ENCODE measurements at places on chromosomes 6 and 20.

GRCh38 chr20:10217721-10218410, 764 bp upstream of the SNAP25 start:
- no peak for DNase-seq

DNA sequence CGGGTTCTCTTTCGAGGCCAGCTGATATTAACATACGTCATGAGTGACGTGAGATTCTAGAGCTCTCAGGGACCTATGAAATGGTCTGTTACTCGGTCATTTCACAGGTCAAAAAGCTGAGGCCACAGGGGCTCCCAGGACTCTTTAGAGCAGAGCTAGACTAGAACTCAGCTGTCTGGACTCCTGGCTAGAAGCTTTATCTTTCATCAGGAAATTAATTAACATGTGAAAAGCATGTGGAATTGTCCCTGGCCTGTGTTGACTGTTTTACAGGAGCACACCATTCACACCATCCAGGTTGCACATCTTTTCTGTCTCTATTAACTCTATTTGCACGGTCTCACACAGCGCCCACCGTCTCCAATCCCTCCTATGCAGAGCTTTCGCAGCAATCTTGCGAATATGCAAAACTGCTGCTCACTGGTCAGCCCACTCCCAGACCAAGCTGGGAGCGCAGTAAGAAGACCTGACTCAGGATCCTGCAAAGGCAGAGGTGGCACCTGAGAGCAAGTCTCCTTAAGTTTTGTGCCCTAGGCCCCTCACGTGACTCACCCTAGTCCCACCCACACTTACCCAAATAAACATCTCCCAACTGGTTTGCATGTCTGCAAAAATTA, 522.5 kb downstream of the CD83 start:
- DNase-seq: no peak

DNA sequence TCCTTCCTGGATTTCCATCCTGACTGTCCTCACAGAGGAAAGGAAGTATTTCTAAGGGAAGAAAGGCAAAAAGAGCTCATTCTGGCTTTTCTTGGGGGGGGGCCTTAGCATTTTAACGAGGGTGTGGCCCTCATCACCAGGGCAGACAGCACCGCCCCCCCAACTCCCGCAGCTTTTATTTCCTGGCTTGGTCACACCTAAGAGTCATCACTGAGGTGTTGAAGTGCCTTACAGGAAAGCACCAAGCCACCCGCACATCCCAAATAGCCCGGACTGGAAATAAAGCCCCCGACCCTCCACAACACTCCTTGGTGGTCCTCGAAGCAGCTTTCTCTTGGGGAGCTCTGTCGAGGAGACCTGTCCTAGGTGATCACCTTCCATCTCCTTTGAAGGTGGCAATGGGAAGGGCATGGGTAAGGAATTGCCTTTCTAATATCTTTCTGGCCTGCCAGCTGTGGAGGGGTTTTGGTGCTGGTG, 1.3 kb downstream of the PTK7 start:
- DNase-seq: no peak

- DNase-seq: no peak
Observed at GRCh38 chr6:138896104-138896756, 91.8 kb downstream of the REPS1 start.

GRCh38 chr6:51184046-51184445, 365.4 kb downstream of the TFAP2B start:
- no peak for DNase-seq

DNA sequence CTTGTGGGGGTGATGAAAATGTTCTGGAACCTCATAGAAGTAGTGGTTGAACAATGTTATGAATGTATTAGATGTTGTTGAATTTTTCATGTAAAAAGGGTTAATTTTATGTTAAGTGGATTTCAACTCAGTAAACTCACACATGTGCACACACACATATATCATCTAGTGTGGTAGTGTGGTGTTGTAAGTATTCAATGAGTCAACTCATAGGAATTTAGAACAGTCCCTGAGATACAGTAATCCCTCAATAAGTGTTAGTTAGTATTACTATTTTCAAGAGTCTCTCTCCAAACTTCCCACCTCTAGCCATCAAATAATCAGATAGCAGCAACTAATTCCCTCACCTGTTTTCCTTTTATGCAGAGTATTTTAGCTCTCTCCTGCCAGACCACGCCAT, 563.1 kb upstream of the JARID2 start:
- DNase-seq: no peak

GRCh38 chr20:47949230-47949629, 163.9 kb upstream of the SULF2 start:
- DNase-seq: no peak

DNA sequence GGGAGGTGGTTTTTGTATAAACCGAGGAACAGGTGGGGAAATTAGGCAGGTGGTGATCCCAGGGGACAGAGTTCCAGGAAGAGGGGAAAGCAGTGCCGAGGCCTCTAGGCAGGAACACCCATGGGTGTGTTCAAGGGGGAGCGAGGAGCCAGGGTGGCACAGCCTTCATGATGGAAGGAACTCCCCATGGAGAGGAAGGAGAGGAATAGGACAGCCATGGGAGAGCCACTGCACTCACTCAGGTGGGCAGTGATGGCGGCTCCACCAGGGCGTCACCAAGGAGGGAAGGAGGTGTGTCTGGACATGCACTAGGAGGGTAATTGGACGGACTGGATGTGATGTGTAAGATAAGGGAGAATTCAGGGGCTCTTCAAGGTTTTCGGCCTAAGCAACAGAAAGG, 98.2 kb downstream of the THBS2 start:
- DNase-seq: no peak

DNA sequence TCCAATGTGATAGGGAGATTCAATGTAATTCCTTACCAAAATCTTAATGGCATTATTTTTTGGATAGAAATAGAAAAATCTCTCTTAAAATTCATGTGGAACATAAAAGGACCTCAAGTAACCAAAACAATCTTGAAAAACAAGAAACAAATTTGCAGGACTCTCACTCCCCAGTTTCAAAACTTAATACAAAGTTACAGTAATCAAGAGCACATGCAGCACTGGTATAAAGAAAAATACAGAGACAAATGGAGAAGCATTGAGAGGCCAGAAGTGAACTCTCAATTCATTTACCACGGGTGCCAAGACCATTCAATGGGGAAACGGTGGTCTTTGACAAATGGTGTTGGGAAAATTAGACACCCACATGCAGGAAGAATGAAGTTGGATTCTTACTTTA, 7.8 kb upstream of the TSBP1 start:
- DNase-seq: no peak

- no peak for DNase-seq
Observed at GRCh38 chr6:73704260-73704659, 8.3 kb downstream of the CD109 start.

- no peak for DNase-seq
Observed at GRCh38 chr6:161152907-161153662, 120.8 kb downstream of the AGPAT4 start.

GRCh38 chr6:44620922-44621321, 233.4 kb downstream of the CDC5L start:
- DNase-seq: no peak

DNA sequence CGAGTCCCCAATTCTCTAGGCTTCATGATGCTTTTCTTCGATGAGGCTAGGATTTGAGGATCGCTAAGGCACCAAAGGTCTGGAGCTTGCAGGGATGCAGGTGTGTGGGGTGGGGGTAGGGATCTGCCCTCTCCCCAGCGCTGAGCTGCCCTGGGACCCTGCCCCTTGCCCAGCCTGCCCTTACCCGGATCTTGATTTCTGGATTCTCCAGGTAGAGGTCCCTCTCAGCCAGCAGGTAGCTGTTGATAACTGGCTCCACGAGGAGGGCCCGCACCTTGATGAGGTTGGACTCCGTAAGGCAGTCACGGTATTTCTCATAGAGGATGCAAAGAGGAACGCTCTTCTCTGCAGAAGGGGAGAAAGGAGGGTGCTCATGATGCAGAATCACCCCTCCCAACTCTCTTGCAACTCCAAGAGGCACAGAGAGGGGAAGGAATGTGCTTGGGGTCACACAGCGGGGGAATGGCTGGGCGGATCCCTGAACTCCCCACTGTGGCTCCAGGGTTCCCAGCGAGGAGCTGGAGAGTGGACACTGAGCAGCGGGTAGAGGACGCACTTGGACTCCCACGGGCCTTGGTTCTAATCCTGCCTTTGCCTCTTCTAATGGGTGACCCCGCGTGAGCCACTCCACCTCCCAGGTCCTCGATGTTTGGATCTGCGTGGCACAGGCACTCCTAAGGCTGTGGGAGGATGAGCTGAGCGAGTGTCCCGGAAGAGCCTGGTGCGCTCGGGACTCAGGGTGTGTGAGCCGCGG, 32.7 kb downstream of the TGM2 start:
- no peak for DNase-seq

DNA sequence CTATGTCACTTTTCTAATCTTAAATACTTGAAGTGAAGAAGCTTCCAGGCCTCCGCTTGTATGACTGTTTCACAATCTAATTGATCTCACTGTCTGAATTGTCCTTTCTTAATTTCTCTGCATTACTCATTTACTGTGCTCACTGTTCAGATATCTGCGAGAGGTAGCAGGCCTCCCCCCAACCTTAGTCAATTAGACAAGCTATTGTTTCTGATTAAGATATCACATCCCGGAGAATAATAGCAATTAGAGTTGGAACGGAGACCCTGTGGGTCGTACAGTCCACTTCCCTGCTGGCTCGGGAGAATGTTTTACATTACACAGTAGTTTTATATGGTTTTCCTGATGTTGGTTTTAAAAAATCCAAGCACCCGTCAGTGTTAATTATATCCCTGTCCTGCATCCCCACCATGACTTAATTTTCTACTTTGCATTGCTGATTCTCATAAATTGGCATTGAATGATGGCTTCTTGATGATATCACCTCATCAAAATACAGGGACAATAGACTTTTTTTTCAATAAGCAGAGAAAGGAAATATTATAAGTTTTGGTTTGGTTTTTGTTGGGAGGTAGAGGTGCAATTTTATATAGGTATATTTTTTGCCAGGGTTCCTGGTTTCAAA, 178.7 kb upstream of the TSHZ2 start:
- DNase-seq: no peak

- no peak for DNase-seq
Observed at GRCh38 chr6:151730496-151730870, 77.0 kb upstream of the ESR1 start.

- DNase-seq: no peak
Observed at GRCh38 chr6:13681305-13682061, 30.2 kb downstream of the RANBP9 start.

DNA sequence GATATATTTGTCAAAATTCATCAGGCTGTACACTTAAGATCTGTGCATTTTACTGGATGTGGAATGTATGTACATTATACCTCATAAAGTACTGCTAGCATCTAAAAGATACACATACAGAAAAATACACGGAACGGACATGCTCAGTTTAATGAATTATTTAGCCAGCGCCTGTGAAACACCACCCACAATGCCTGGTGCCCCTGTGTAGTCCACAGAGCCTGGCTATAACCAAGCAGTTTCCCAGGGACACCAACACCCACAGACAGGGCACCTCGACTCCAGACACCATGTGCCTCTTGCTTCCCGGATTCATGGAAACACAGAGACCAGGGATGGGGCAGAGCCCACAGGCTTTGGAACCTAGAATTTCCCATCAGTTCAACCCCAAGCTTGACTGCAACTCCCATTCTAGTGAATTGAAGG, 17.4 kb upstream of the ARMC12 start:
- DNase-seq: no peak

GRCh38 chr6:52371656-52372191, 9.8 kb downstream of the PAQR8 start:
- no peak for DNase-seq

DNA sequence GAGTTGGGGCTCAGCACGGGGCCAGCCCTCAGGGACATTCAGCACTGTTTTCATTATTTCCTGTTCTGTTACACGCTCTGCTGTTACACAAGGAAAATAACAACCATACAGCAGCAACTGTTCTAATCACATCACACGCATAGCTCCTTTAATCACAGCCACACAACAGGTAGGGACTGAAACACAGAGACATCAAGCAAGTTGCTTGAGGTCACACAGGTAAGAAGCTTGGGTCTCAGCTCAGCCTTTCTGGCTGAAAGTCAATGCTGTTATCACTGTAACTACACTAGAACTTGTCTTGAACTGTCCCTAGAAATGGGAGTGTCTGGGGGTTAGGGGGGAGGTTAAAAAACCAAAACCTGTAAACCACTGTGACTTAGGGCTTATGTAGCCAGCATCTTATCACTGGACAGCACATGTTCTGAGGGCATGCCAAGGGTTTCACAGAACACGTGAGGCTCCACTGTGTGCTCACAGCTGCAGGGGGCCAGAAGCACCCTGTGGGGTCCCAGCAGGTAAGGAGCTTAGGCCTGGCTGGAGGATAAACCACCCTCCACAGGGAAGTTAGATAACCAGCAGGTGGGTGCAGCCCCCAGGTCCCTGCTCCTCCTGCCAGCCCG, 146.0 kb downstream of the EYA2 start:
- no peak for DNase-seq

- DNase-seq: no peak
Observed at GRCh38 chr6:63600136-63600535, 27.9 kb downstream of the LOC128125822 start.

- DNase-seq: no peak
Observed at GRCh38 chr20:11906626-11907480, 10.8 kb upstream of the BTBD3 start.

GRCh38 chr20:40238511-40238910, 450.5 kb downstream of the MAFB start:
- DNase-seq: no peak

- DNase-seq: no peak
Observed at GRCh38 chr6:101296169-101296960, 97.1 kb upstream of the GRIK2 start.

GRCh38 chr6:166822609-166823008, 133.7 kb downstream of the RNASET2 start:
- no peak for DNase-seq

DNA sequence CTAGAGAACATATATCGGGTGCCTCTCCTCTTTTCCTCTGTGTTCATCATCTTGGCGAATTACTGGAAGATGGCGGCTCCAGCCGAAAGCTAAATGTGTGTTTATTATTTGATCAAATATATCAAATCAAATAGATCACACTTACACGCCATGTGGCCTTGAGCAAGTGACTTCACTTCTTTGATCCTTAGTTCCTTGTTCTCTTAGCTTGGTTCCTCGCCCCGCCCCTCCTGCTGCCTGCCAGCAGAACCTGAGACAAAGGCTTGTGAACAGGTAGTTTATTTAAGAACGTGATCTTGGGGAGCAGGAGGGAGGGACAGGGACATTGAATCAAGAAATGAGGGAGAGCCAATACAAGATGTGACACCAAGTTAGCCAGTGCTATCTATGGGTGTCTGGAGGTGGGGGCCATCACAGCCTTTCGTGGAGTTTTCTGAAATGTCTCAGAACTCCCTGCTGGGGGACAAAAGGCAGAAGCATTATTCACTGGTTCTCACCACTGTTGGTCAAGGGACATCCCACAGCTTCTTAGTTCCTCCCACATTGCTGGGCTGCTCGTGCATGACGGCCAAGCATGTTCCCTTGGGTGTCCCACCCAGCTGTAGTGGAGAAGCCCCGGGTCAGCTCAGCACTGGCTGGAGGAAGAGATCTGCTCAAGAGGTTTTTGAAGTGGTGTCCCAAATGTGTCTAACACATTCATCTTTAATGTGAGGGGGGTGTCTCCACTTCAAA, 44.9 kb upstream of the RNF24 start:
- DNase-seq: no peak

GRCh38 chr6:4973982-4974745, 29.7 kb downstream of the RPP40 start:
- DNase-seq: no peak

GRCh38 chr6:25635886-25636317, 16.1 kb upstream of the SCGN start:
- DNase-seq: no peak

- DNase-seq: no peak
Observed at GRCh38 chr6:14734052-14734415, 511.8 kb upstream of the JARID2 start.
